ENCODE measurements at places on chromosomes 4 and X.

- no peak for DNase-seq
Observed at GRCh38 chr4:168057412-168057811, 34.9 kb upstream of the ANXA10 start.

DNA sequence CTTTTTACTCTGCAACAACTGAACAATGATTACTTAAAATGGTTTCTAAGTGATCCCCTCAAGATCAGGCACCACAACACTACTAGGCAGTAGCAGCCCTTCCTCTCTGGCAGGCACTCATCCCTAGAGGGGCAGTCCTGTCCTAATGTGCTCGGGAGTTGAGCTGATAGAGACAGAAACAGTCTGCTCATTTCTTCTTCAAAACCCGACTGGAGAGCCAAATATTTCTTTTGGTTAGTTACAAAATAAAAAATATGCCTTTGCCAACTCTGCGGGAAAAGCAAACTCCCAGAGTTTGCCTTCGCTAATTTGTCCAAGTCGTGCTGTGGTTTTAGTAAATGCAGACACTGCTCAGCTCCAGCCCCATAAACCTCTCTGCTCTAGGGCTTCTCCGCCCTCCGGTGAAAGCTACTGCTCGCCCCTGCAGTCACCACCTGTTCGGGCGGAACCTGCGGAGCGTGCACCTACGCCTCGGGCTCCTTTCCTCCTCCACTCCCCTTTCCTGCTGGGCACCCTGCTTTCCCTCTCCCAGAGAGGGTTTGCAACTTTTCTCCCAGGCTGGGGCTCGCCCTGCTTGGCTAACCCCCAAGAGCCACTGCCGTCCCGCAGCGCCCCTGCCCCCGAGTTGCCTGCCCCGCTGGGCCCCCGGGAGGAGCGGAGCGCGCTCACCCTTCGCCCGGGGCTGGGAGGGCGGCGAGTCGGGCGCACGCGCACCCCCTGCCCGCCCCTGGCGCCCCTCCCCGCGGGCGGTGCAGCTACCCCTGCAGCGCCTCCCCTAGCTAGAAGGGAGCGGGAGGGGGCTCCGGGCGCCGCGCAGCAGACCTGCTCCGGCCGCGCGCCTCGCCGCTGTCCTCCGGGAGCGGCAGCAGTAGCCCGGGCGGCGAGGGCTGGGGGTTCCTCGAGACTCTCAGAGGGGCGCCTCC is at the start of gene NPNT:
Gene NPNT, plus strand, starts transcription at position 812 of the 923 bp plus-strand sequence. CDS start 182 bp downstream, outside the sequence.
- DNase-seq = no peak

- DNase-seq = no peak
Observed at GRCh38 chrX:18045436-18045835, 175.2 kb downstream of the BEND2 start.

DNA sequence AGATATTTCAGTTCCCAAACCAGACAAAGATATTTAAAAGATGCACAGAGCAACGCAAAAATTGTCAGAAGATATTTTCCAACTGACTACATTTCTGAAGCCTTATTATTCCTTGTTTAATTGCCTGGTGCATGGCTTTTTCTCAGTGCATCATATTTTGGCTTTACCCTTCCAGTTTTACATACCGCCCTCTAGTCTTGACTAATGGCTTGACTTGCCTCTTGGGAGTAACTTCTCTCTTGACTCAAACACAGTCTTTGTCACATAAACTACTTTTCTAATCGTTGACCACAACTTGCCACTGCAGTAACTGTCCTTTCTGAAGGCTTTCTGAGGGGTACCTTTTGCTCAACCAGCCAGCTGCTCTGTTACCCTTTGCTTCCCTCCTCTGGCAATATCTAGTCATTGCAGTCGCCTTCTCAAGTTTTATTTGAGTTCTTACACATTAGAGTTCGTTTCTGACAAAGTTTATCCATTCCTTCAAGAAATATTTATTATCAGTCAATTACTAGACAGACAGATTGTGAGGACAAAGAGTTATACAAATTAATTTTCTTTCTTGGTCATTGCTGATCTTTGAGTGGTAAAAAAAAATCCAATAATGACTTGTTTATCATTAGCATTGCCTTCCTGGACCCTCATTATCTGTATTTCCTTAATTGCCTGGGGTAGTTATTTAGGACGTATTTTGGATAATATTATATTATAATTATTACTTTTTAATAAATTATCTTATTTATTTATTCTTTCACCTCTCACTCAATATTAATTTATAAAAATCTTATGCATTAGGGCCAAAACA is 506.9 kb upstream of the PCDH10 start:
- no peak for DNase-seq

GRCh38 chrX:95076449-95076848 is 1402.4 kb downstream of the FAM133A start:
- DNase-seq = no peak

GRCh38 chr4:26094076-26094475 is 180.1 kb downstream of the SMIM20 start:
- no peak for DNase-seq

- no peak for DNase-seq
Observed at GRCh38 chr4:54924891-54925290, 200.5 kb downstream of the KDR start.

DNA sequence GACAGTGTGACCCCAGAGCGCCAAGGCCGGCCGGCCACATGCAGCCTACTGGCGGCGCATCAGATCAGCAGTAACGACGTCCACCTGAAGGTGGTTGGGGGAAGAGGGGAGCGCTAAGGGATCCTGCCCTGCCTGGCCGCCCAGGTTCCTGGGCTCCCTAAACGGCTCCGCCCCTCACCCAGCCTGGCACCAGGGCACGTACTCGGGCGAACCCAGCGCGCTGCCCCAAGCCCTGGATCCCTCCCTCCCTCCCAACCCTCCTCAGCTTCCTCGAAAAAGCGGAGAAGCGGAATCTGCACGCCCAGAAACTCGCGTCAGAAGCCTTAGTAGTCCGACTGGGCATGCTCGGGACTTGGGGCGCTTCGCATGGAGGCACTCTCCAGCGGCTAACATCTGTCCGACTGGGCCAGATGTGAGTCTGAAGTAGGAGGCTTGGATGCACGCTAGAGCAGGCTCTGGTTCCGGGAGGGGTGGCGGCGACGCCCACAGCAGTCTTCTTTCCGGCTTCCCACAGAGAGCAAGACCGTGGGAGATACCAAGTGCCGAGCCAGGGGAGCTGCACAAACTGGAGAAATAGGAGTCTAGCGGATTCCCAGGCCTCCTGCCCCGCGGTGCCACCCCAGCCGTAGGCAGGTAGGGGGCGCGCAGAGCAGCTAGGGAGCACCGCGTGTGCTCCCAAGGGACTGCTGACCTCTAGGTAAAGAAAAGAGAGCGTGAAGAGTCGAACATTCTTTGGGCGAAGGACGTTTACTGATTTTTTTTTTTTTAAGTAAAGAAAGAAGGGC is 114.3 kb upstream of the TEX13C start:
- DNase-seq = no peak

DNA sequence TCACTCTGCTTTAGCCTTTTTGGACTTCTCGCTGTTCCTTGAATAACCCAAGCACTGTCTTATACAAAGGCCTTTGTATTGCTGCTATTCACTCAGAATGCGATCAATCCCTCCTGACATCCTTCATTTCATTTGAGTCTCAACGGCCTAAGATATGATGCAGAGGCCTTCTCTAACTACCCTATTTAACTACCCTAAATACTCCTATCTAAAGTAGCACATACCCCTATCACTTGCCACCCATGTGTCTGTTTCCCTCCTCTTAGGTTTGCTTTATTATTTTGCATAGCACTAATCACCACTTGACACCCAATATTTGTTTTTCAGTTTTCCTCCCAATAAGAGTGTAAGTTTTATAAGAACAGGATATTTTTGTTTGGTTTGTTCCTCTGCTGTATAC is 42.3 kb upstream of the ACSL4 start:
- DNase-seq = no peak

DNA sequence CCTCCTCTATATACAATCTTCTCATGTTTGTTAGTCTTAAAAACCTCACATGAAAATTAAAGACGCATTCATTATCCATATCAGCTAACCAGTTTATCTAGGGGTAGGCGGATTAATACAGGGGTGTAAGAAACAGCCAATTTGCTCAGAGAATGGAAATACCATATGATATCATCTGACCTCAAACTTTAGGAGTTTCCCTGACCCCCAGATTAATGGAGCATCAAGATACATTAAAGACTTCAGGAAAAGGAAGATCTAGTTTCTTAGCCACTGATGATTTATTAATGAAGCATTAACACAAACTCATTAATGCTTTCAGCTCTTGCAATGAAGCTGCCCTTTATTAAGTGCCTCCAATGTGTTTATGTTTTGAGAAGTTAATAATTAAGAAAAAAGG is 67.5 kb downstream of the CAMK2D start:
- DNase-seq = no peak

GRCh38 chr4:100816436-100817045 is 298.7 kb upstream of the EMCN start:
- no peak for DNase-seq

DNA sequence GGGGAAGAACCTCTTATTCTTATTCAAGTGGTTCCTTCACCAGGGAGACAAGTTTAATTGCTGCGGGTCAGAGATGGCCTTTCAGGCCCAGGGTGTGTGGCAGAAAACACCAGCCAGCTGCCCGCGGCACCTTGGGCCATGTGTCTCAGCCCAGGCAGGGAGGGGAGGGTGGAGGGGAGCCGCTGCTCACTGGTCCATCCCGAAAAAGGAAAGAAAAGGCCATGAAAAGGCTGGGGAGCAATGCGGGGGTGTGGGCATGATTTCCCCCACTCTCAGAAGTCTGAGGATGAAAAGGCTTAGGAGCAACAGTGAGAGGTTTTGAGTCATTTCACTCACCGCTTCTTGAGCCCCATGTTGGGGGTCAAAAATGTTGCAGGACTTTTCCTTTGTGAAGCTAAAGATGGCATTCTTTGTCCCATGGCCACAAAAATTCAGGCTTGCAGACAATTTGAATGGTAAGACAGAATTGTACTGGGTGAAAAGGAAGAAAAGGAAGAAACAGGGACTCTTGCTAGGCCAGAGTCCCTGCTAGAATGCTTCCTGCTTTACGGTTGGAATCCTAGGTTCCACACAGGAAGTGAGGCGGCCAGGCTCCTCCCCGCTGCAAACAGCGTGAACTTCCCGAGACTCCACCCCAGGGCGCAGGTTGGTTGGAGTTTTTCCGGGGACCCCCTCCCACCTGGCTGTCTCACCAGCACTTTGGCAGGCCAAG is 17.4 kb upstream of the FAM47E start:
- DNase-seq = no peak

DNA sequence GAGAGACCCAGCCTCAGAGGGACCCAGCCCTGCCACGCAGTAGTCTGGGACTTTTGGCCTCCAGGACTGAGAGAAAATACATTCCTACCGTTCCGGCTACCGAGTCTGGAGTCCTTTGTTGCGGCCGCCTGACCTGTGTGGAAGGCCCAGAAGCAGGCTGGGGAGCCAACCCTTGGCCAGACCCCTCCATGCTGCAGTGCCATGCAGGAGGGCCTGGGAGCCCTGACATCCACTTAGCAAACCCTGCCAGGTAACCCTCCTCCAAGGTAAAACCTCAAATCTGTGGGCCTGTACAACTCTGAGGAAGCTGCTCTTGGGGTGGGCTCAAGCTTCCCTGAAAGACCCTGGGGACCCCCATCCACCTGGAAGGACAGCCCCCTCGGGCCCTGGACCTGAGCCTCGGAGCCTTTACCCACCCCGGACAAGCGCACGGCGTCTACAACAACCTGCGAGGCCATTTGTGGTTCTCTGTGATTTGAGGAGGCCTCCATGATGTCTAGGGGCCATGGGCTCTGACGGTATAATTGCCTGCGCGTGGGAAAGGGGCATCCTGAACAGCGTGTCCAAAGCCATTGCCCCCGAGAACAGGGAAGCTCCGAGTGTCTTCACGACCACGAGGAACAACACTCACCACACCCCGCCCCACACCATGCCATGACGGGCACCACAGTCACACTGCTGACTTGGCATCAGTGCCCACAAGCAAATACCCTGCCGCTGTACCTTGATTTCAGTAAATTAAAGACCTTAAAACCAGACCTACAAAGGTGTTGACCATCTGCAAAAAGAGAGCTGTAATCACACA is 58.7 kb downstream of the ZFYVE28 start:
- DNase-seq = no peak

GRCh38 chr4:95410387-95410977 is 138.3 kb downstream of the UNC5C start:
- no peak for DNase-seq

DNA sequence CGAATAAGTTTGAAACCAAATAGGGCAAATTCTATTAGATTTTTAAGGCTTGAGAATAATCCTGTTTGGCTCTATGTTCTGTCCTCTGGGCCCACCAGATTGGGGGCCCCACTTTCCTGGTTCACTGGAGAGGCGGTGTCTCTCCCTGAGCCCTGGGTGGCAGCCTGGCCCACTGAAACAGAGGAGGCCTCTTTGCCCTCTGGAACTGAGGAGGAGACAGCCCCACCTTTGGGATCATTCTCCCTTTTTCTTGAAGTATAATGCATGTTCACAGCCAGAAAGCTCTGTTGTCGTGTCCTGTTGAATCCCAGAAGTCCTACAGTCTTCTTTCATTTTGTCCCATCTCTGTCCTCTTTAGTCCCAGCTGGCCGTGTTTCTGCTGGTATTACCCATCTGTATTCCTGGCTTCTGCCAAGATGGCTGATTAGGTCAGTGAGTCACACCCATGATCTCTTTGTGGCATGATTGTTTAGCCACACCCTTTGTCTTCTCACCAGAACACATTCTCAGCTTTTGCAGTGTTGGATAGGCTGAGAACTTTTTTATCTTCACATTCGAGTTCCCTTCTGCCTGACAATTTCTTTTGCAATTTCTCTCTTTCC is 8.1 kb upstream of the TBC1D25 start:
- no peak for DNase-seq

GRCh38 chrX:70042399-70043371 is 7.1 kb downstream of the AWAT2 start:
- DNase-seq = no peak

GRCh38 chr4:75845992-75846391 is 56.3 kb downstream of the PPEF2 start:
- DNase-seq = no peak

- DNase-seq = no peak
Observed at GRCh38 chr4:106444557-106444956, 76.0 kb upstream of the GIMD1 start.

DNA sequence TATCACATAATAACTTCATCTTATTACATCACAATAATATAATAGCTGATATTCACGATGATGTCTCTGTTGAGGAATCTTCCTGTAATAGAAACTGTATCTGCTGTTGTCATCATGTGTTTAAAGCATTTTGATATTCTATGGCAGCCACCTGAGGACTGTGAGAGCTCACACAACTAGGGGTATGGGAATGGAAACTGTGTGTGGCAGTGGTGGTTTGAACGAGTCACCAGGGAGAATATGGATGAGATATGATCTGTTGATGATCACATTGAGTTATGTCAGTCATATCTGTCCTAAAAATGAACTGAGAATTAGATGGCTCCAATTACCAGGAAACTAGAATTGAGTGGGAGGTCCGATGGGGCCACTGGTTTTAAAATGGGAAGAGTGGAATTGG is 169.6 kb downstream of the MID1IP1 start:
- no peak for DNase-seq

DNA sequence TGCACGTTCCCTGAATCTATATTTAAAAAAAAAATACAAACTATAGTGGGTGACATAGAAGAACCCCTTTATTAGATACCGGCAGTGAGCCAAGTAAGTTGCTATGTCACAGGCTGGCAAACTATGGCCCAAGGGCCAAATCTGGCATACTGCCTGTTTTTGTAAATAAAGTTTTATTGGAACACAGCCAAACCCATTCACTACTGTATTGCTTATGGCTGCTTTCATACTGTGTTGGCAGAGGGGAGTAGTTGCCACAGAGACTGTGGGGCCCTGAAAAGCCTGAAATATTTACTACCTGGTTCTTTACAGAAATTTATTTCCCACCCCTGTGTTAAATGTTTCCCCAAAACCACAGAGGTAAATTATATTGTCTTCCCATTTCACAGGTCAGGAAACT is 71.2 kb upstream of the EGFL6 start:
- DNase-seq = no peak

- DNase-seq = no peak
Observed at GRCh38 chrX:133190877-133191738, 27.0 kb downstream of the TFDP3 start.

Data from activated CD4-positive, CD25-positive, alpha-beta regulatory T cell (primary cell).